ENCODE measurements at places on chromosomes 2 and 18. TPM values are rescaled to one million over a fixed set of nuclear protein-coding genes. Genes with fewer than 3 reads are reported as not detected.

The DSG2 gene
- 0.95 TPM for polyA plus RNA-seq

DNA sequence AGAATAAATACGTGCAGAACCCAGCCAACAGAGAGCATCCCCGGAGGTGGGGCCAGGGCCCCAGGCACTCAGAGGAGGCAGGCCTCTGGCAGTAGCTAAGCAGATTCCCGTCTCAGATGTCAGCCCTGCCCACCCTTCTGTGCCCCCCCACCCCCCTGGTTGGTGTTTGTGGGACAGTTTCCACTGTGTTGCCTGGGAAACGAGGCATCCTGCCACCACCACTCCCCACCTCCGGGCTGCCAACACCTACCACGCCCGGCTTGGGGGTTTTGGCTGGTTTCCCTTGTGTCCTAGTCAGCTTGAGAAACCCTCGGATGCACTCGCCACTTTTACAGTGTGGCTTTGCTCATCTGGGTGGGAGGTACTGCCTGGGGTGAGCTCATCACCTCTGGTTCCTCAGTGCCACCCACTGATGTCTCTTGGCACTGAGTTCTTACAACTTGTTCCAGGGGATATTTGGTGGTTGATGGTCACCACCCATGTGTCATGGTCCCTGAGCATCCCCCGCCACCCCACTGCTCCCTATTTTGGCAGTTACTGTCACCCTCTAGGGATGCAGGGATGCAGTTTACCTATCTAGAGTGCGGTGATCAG is 72.4 kb upstream of the YWHAQ start:
- no peak overlapping the region for H3K4me3 ChIP-seq
- no peaks in the 10 kb centered on the region for H3K4me1 ChIP-seq
- DNase-seq = peak; percentile 59
- H3K27me3 ChIP-seq = no peaks in the 10 kb centered on the region
- H3K36me3 ChIP-seq = no peaks in the 10 kb centered on the region

- no peaks in the 10 kb centered on the region for H3K4me1 ChIP-seq
- DNase-seq = no peak
- H3K27me3 ChIP-seq = peaks cover 2% of the 10 kb centered on the region
- H3K4me3 ChIP-seq = no peak overlapping the region
- H3K27ac ChIP-seq = no peak overlapping the region
These were observed 205.8 kb downstream of the INSIG2 start for GRCh38 chr2:118294063-118294462.

- no peak overlapping the region for H3K27ac ChIP-seq
- H3K36me3 ChIP-seq = no peaks in the 10 kb centered on the region
- no peaks in the 10 kb centered on the region for H3K4me1 ChIP-seq
- H3K4me3 ChIP-seq = no peak overlapping the region
- no peak for DNase-seq
These were observed 294.2 kb upstream of the HNMT start for GRCh38 chr2:137670111-137670510.

GRCh38 chr2:237714690-237715458 is 83.7 kb upstream of the RBM44 start:
- no peaks in the 10 kb centered on the region for H3K36me3 ChIP-seq
- H3K27me3 ChIP-seq = no peaks in the 10 kb centered on the region
- H3K27ac ChIP-seq = peak overlapping the region; percentile 86
- peaks cover 69% of the 10 kb centered on the region for H3K4me1 ChIP-seq
- DNase-seq = no peak

DNA sequence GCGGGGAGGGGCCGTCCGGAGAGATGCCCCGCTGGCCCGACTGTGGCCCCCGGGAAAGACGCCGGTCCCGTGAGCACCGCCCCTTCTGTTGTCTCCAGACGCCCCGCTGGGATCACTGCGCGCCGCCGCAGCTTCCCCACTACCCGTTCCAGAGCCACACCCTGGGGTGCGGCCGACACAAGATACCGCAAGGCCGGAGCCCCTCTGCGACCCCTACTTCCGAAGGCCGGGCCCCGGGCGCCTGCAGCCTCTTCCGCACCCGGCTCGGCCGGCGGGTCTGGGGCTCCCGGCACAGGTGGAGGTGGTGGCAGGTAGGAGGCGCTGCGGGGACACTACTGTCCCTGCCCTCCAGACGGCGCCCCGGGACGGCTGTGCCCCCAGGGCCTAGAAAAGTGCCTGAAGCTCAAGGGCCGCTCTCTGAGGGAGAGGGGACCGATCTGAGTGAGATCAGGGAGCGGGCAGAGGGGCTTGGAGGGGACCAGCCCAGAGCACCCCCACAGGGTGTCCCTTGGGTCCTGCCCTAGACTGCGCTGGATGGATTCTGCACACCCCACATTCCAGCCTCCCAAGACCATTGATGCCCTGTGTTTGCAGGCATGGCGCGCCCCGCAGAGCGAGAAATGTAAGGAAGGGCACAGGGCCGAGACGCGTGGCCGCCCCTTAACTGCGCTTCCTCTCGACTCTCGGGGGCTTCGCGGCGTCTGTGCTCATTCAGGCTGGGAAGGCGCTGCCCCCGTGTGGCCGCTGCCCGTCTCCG is 80.0 kb downstream of the GFPT1 start:
- no peaks in the 10 kb centered on the region for H3K27me3 ChIP-seq
- H3K27ac ChIP-seq = peak overlapping the region; percentile 61
- no peaks in the 10 kb centered on the region for H3K36me3 ChIP-seq
- H3K4me3 ChIP-seq = peak overlapping the region; percentile 67
- peak; percentile 88 for DNase-seq
- peaks cover 20% of the 10 kb centered on the region for H3K4me1 ChIP-seq

The TP53I3 gene
- 3.7 TPM for polyA plus RNA-seq

GRCh38 chr18:58611395-58612131 is 17.3 kb downstream of the ALPK2 start:
- peaks cover 32% of the 10 kb centered on the region for H3K4me1 ChIP-seq
- H3K36me3 ChIP-seq = no peaks in the 10 kb centered on the region
- peak overlapping the region; percentile 48 for H3K27ac ChIP-seq
- H3K4me3 ChIP-seq = no peak overlapping the region
- no peaks in the 10 kb centered on the region for H3K27me3 ChIP-seq

Data from psoas muscle (tissue), 8 donors.